ENCODE measurements at places on chromosomes 7 and 10.

- DNase-seq: no peak
Measured at GRCh38 chr7:101972627-101973026, 155.2 kb downstream of the CUX1 start.

DNA sequence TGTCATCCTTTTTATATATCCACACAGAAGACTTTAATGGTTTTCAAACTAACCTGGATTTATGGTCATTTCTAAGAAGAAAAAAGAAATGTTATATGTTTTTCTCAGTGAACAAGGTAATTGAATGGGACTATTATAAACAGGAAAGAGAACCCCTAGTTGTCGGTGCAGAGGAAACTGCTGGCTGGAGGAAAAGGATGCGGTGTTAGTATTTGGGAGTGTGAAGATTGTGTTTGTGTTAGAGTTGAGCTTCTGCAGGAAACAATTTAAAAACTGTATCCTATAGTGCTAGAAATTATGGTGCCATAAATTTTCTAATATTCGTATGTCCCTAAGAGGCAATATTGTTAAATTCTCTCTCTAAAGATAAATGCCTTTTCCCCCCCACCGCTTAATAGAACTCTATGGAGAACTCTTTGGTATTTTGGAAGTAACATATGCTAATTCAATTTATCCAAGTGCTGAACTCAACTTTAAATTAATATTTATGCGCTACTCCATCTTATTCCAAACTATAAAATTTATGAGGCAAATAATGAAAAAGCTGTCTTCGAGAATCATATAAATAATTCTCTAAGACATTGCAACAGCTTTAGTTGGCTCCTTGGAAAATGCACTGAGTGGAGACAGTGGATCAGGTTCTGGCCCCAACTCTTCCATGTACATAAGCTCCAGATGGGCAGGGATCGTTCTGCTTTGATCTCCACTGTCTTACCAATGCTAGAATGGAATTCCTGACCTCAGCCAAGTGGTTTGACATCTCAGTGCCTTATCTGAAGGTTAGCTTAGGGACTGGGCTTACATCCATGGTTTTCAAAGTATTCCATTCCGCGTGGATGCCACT, 5.6 kb downstream of the BZW2 start:
- DNase-seq: no peak

- DNase-seq: peak; percentile 57
Measured at GRCh38 chr10:130109796-130110245, 809 bp downstream of the C10orf143 start.

- DNase-seq: no peak
Measured at GRCh38 chr10:110074298-110074697, 66.5 kb downstream of the ADD3 start.

GRCh38 chr10:86301971-86302370, 64.6 kb downstream of the GRID1 start:
- DNase-seq: no peak

GRCh38 chr7:29315122-29315891, 120.7 kb downstream of the CHN2 start:
- DNase-seq: no peak

- DNase-seq: peak; percentile 55
Measured at GRCh38 chr10:101297901-101298486, 56.0 kb upstream of the BTRC start.

DNA sequence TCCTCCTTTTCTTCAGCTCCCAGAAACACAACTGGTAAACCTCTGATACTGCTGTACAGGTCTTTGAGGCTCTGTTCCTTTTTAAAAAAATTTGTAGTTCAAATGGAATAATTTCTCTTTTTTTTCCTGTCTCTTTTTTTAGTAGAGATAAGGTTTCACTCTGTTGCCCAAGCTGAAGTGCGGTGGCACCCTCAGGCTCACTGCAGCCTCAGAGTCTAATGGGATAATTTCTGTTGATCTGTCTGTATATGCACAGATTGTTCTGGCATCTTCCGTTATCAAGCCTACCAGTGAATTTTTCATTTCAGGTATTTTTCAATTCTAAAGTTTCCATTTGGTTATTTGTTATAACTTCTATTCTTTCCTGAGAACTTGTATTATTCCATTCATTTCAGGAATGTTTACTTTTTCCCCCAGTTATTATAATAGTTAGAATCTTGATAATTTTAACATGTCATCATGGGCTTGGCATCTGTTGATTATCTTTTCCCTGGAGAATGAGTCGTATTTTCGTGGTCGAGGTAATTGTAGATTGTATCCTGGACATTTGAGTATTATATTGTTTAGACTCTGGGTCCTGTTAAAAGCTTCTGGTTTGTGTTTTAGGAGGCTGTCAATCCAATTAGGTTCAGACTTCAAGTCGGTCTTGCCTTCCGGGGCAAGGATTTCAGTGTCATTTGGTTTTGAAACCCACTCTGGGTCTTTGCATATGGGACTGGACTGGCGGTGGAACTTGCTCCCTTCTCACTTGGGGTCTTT, 24.5 kb downstream of the CRCP start:
- no peak for DNase-seq

DNA sequence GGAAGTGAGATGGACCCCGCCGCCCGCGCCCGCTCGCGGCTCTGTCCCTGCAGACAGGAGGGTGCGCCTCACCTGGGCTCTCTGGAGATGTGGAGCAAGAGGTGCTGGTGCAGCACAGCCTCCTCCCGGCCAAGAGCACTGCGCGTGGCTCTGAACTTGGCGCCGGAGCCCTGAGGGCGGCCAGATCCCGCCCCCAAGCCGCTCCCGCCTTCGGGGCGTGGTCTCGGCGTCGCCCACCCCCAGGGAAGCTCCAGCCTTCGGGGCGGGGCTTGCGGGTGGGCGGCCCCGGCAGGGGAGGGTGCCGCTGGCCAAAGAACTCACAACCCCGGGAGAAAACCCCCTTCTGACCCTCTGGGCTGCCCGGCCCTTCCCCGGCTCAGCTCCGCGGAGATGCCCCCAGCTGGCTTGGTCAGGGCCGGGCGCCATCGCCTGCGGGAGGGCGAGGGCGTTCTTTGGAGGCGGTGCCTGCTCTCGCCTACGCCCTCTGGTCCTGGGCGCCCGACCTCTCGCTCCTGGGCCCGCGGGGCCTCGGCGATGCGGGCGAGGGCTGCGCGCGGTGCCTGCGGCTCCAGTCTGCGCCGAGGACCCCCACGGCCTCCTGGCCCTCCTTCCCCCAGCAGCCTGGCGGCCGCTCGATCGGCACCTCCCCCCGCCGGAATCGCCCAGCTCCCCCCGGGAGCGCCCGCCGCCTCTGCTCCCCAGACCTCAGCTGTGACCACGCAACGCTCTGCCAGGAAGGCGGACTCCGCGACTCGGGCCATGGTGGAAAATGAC, at the start of gene ZNF488:
TSS of gene ZNF488 (minus strand) at position 146 of the 774 bp plus-strand sequence. CDS start 15,464 bp downstream, outside the sequence.
- peak; percentile 42 for DNase-seq

GRCh38 chr10:70742537-70743429, 42.4 kb downstream of the TBATA start:
- no peak for DNase-seq

DNA sequence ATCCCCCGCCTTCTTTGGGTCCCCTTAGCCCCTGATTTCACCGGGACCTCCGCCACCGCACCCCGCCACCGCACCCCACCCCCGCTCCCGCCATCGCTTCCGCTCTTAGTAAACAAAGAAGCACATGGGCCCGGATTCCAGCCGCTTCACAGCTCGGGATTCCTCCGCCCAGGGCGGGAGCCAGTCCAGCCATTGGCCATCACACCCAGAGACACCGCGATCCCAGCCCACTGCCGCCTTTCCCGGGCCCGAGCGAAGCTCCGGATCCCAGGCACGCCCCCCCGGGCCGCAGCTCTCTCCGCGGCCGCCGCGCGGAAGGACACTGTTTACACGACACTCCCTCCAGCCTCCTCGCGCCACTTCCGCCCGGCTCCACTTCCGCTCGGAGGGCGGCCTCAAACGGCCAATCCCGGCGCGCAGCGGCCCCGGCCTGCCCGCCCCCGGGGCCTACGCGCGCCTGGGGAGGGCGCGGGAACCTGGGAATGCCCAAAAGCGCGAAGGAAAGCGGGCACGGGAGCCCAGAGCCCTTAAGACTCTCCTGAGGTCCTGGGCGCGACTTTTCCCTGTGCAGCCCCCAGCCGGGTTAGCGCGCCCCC, 679 bp downstream of the MCM7 start:
- peak; percentile 70 for DNase-seq

DNA sequence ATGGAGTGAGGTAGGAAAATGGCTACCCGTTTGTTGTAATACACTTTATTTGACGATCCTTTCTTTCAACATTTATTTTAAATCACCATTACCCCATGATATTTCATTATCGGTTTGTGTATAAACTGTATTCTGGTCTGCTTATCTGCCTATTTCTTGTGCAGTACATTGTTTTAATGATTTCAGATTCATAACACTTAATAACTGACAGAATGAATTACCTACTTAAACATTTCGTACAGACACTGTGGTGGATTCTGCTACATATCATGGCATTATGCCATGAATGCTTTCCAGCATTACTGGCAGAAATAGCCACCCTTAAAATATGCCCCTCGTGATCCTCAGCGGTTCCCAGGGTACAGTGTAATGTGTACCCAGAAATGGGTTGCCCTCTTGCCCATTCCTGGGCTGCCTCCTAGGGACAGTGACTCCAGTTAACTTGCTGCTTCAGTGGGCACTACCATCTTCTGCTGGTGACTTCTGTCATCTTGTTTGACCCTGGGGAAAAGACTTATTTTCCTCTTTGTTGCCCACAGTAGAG, 74.5 kb downstream of the C1GALT1 start:
- DNase-seq: no peak

GRCh38 chr10:122294511-122295450, 23.7 kb downstream of the BTBD16 start:
- DNase-seq: no peak

GRCh38 chr10:36448760-36449691, 676.4 kb upstream of the ANKRD30A start:
- no peak for DNase-seq

- no peak for DNase-seq
Measured at GRCh38 chr7:42457663-42458062, 220.7 kb upstream of the GLI3 start.

GRCh38 chr10:92298487-92298886, 7.5 kb downstream of the MARCHF5 start:
- DNase-seq: no peak

- no peak for DNase-seq
Measured at GRCh38 chr10:77421591-77421990, 216.0 kb downstream of the KCNMA1 start.

DNA sequence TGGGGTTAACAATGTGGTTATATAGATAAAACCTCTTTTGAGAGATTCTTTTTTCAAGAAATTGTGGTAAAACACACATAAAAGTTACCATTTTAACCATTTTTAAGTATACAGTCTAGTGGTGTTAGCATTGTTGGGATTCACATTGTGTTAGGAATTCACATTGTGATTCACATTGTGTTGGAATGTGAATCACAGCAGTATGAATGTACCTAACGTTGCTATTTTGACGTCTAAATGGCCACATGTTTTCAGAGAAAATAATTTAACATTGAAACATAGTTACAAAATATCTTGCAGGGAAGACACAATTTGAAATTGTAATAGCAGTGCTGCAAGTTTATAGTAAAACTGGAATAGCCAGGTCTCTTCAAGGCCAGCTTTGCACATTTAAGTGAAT, 129.0 kb downstream of the BICC1 start:
- no peak for DNase-seq

- no peak for DNase-seq
Measured at GRCh38 chr7:6260291-6261187, 11.9 kb downstream of the CYTH3 start.

DNA sequence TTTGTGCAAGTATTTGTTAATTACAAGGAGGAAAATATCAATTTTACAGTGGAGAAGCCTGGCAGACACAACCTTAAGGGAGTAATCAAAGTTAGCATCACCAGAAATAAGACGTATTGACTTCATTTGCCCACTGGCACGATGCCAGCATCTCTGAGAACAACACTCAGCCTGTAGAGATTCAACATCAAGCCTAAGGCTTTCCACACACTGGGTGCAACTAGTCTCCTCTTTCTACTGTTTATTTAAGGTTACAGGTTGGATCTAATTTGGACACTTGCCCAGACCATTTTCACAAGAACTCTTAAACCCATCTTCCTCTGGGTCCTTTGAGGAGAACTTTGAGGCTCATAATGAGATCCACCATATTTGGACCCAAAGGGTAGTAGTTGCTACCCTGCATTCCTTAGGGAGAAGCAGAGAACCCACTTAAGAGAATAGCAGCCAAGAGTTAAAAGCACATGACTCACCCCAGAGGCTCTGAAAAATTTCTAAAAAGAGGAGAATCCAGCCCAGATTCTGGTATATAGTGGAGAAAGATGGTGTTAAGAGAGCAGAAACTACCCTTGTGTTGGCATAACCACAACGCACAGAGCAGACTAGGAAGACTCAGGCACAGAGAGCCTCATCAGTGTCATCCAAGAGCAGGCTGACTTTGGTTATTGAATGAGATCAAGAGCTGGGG, 97.3 kb downstream of the CCDC71L start:
- no peak for DNase-seq

DNA sequence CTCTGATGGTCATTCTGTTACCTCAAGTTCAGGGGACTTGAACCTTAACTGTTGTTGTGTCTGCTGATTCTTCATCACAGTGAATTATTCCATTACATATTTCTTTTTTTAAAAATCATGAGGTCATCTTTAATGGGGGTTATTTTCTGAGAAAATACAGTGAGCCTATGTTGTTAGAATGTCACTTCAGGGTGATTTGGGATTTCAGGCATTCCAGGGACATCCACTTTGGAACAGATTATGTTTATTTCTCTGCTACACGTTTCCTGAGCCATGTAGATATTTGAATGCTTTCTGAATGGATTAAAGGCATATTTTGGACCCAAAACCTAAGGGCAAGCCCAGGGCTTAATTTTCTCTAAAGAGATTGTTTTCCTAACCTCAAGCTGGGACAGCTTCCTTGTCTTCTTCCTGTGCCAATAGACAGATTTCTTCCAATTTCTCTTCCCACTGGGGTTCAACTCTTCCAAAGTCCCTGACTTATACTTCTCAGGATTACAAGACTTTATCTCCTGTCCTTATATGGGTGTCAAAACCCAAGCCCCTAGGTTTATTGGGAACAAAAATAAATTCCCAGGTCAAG, 271.7 kb downstream of the ARHGAP12 start:
- no peak for DNase-seq

- DNase-seq: no peak
Measured at GRCh38 chr7:138063400-138063799, 12.9 kb upstream of the AKR1D1 start.

DNA sequence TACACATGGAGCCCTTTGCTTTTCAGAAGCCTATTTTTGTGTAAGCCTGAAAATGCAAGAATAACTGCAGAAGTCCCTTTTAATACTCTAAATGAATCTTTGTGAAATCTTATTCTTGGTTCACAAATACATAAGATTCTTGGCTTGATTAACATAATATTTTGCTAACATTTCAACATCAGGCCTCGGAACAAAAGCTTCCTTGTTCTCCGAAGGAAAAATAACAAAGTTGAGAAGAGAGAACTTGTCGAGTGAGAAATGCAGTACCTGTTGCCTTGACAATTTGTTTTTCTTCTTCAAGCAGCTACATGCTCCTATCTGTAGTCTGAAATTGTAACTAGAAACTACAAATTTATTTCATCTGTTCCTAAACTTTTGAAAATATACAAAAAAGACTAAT, 8.5 kb downstream of the NT5C2 start:
- DNase-seq: no peak

DNA sequence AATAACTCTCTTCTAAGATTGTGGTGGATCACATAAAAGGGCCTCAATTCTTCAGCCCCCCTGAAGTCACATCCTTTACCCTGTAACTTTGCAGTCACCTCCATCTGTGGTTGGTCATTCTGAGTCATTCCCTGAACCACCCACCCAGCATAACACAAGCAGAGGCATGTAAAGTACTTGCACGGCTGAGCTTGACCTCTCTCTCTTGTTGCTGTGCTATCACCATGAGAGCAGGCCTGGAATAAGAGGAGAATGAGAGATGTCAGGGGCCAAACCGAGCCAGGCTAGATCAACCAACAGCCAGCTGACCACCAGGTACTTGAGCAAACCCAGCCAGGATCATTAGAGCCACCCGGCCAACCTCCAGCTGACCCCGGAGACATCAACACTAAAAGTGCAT, 13.5 kb upstream of the STK17A start:
- DNase-seq: no peak
